NCI-H460 (cell line): ENCODE measurements at places on chromosomes 7 and 10. TPM values are rescaled to one million over a fixed set of nuclear protein-coding genes. Genes with fewer than 3 reads are reported as not detected.

GRCh38 chr10:20955355-20955893, 58.3 kb upstream of the NEBL start:
- DNase-seq: no peak

Gene FOXI2
- not detected in 2 replicates for total RNA-seq

Gene TMEM229A
- not detected in 2 replicates for total RNA-seq

DNA sequence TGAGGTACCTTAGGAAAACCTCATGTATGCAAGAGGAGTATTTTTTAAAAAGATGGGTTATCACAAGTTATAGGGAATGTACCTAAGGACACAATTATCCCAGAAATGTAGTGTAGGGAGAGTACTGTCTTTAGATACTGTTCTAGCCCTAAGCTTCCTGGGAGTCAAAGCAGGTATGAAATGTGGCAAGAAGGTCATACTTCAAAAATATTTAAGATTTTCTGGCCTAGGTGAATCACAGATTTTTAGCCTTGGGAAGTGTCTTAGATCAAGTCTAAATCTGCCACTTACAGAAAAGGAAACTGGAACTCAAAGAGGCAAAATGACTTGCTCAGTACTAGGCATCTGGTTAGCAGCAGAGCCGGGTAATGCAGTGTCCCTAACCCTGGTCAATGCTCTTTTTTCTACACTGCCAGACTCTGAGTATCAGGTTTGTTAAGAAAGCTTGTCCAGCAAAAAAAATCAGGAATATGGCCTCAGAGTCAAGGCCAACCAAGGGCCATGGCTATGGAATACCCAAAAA, 13.9 kb downstream of the PIK3AP1 start:
- DNase-seq: no peak

- DNase-seq: no peak
These were observed 51.4 kb upstream of the NFKB2 start for GRCh38 chr10:102344067-102344466.

DNA sequence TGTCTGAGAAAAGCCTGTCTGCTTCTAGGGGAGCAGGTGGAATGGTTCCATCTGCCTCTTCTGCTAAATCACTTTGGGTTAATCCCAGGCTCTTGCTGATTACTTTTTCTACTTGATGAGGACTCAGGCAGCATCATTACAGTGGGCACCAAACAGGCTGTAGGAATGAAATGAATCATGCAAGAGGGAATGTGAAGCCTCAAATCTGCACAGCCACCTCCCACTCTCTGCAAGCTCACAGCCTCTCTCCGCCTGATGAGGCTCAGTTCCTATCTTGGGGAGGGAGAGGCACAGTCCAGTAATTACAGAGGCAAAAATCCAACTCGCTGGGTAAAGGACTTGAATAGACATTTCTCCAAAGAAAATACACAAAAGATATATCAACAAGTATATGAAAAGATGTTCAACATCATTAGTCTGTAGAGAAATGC, 34.0 kb downstream of the HSPA12A start:
- DNase-seq: no peak
